ENCODE measurements at places on chromosomes 4 and X.
A peak's percentile ranks its signal among the peaks of the same experiment; 100 is the strongest.

- peak; percentile 1 for DNase-seq
Measured at GRCh38 chr4:104494822-104495559, at the start of gene CXXC4. TSS of gene CXXC4 (minus strand) at chr4:104494894. CDS start at chr4:104491802, 3,092 bp downstream.

DNA sequence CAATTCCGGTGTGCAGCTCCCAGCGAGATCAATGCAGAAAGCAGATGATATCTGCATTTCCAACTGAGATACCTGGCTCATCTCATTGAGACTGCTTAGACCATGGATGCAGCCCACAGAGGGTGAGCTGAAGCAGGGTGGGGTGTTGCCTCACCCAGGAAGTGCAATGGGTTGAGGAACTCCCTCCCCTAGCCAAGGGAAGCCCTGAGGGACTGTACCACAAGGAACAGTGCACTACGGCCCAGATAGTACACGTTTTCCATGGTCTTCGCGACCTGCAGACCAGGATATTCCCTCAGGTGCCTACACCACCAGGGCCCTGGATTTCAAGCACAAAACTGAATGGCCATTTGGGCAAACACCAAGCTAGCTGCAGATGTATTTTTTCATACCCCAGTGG is 150.0 kb downstream of the TET2 start:
- DNase-seq, result no peak

- no peak for DNase-seq
Measured at GRCh38 chr4:2300431-2301224, 38.7 kb upstream of the MXD4 start.

DNA sequence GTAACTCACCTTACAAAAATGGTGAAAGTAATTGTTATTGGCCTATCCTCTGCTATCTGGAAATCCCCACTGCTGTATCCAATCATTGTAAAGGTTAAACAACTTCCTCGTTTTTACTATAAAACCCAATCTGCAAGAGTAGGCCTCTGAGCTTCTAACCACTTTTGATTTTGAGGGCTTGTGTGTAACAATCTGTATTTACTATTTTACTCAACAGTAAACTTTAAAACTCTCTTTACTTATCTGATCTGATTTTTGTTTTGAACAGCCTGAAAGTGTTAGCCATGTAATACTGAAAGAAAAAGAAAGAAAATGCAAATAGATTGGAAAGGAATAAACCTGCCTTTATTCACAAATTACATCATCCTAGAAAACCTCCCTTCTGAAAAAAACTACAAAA is 63.1 kb downstream of the SLC10A7 start:
- no peak for DNase-seq

DNA sequence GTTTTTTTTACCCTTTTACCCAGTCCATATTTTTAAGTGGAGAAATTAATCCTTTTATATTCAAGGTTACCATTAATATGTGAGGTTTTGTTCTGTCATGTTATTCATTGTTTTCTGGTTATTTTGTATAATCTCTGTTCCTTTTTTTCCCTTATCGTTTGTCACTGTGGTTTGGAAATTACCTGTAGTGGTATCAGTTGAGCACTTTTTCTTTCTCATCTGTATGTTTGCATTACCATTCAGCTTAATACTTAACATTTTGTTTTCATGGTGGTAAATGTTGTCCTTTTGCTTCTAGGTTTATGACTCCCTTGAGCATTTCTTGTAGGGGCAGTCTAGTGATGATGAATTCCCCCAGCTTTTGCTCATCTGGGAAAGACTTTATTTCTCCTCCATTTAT is 6.6 kb downstream of the ETDC start:
- DNase-seq, result no peak

DNA sequence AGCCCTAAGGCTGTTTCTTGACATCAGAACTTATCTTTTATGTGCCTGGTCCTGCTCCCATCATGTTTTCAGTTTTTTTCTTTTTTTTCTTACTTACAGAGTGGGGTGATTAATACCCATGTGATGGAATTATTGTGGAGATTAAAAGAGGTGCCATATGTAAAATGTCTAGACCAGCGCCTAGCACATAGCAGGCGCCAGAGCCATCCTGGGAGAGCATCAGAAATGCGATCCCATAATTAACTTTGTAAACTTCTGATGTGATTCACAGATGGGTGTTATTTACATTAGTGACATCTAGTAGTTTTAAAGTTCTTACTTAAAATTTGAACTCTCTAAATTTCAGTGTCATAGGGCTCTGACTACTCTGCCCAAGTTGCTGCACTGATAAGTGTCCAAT is 66.2 kb upstream of the PGRMC2 start:
- no peak for DNase-seq

GRCh38 chr4:122755675-122756074 is 23.2 kb downstream of the BBS12 start:
- no peak for DNase-seq
